Activated CD4-positive, alpha-beta T cell treated with anti-CD3 and anti-CD28 coated beads, Interleukin-2, Interleukin-4, amounts not matched to agents 100 ng/mL and 50 ng/mL, durations not matched to agents 16 hours and 8 hours (primary cell): ENCODE measurements at places on chromosomes 12 and 14.

DNA sequence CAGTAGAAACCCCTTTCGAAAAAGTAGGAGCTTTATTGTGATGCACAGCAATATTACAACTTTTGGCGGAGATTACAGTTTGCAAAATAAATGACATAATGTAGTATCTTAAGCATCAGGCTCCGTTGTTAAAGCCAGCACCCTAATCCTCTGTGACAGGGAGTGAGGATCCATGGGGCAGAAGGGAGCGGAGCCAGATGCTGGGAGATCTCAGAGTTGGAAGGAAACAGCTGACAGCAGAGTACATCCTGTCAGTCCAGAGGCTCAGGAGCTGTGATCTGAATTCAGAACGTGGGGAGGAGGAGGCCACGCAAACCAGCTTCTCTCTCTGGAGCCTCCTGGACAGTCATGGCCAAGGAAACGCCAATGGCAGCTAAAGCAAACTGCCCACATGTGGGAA is 55.7 kb downstream of the TMTC1 start:
- DNase-seq = no peak

DNA sequence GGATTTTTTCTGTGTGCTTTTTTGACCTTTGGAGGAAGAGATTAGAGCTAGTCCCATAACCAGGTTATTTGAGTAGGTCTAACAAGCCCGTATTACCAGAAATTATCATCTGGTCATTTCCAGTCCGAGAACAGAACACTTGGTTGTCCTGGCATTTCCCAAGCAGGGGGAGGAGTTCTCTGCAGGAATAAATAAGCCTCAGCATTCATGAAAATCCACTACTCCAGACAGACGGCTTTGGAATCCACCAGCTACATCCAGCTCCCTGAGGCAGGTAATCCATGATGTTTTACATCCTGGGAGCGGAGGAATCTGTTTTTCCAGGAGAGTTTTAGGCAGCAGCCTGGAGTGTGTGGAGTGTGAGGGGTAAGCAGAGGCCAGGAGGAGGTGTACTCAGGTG is at the start of gene SERPINA3:
Gene SERPINA3, plus strand, starts transcription at position 218 of the 400 bp plus-strand sequence. CDS start 2,051 bp downstream, outside the sequence.
- no peak for DNase-seq

DNA sequence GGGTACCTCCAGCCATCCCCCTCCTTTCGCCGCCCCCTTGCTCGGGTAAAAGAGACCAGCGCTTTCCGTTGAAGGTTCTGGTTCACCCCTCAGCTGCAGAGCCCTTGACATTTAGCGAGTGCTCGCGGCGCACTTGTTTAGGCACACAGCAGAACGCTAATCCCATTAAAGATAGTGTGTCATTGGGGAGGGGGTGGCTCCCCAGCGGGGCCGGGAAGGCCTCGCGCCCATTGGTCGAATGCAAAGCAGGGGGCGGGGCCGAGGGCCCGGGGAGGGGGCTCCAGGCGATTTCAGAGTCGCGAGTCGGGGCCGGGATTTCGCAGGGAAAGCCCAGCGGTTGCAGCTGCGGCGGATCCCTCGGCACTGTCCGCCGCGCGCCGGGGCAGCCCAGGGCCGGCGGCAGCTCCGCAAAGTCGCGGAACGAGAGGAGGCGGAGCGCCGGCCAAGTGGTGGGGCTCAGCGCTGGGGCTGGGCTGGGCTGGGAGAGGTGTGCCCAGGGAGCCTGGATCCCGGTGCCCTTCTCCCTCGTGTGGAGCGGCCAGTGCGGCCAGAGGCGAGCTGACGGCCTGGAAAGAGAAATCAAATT is 122.9 kb downstream of the TSPAN9 start:
- no peak for DNase-seq

GRCh38 chr14:82562881-82563280 is 1029.2 kb upstream of the SEL1L start:
- no peak for DNase-seq

- no peak for DNase-seq
These were observed 8.1 kb downstream of the L2HGDH start for GRCh38 chr14:50303744-50304471.

DNA sequence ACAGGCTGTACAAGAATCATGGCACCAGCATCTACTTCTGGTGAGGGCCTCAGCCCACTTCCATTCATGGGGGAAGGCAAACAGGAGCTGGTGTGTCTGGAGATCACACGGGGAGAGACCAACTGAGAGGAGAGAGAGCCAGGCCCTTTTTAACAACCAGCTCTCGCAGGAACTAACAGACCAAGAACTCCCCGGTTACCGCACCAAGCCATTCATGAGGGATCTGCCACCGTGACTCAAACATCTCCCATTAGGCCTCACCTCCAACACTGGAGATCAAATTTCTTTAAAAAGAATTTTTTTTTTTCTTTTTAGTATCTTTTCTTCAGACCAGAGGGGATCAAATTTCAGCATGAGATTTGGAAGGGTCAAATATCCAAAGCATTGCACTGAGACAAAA is 16.7 kb upstream of the AQP2 start:
- DNase-seq = no peak

GRCh38 chr12:88192426-88192825 is 50.3 kb downstream of the TMTC3 start:
- no peak for DNase-seq

GRCh38 chr14:37246427-37246829 is 48.7 kb downstream of the MIPOL1 start:
- peak; percentile 17 for DNase-seq

GRCh38 chr12:93219947-93220346 is 157.8 kb upstream of the NUDT4 start:
- no peak for DNase-seq

DNA sequence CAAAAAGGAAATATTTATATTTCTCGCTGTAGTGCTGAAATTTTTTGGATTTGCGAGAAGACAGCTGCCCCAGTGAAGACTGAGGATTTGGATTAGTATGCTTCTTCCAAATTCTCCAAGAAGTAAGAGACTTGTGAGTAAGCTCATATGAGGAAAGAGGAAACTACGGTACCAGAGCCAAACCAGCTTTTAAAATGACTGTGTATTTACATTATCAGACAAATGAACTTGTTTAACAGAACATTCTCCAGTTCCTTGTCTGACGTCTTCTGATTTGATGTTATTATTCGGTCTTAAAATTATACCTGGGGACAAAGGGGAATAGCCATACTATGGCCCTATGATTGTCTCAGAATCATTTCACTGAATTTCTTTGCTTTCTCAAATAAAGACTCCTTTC is 8.0 kb downstream of the CLEC12B start:
- DNase-seq = no peak

DNA sequence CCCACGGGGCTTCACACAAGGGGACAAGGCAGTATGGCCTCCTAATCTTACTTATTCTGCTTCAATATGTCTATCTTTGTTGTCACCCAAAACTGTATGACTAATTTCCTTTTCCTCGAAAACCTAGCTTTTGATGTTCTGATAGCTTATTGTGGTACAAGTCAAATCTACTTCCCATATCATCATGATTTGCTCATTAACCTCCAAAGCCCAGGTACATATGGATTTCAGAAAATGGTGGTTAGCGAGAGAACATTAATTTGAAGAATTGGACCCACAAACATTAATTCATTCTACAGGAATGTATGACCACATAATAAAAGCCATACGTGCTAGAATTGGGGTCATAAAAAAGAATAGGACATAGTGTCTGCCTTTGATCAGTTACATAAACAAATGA is 412.5 kb downstream of the CCDC91 start:
- no peak for DNase-seq

DNA sequence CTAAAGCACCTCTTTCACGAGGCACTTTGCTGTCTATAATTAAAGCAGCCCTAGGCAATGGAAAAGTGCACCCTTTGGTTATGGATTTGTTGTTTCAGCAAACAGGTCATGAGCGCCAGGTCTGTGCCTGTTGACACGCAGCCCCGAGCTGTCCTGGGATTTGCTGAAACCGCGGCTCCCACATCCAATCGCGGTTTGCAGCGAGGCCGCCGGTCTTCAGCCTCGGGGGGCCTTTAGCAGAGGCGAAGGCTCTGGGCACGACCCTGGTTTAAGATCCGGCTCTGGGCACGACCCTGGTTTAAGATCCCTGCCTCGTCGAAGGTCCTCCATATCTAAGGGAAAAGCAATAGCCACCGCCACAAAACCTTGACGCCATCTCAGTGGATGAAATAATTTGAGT is 79.2 kb downstream of the GLT1D1 start:
- DNase-seq = no peak

GRCh38 chr14:67529947-67530935 is 2.8 kb upstream of the PLEKHH1 start:
- DNase-seq = no peak

- DNase-seq = no peak
These were observed 145.6 kb upstream of the NCOR2 start for GRCh38 chr12:124713041-124713435.

GRCh38 chr14:103696070-103696402 is 19.2 kb downstream of the XRCC3 start:
- DNase-seq = no peak

GRCh38 chr12:49330631-49331379 is 6.2 kb downstream of the C1QL4 start:
- DNase-seq = no peak

DNA sequence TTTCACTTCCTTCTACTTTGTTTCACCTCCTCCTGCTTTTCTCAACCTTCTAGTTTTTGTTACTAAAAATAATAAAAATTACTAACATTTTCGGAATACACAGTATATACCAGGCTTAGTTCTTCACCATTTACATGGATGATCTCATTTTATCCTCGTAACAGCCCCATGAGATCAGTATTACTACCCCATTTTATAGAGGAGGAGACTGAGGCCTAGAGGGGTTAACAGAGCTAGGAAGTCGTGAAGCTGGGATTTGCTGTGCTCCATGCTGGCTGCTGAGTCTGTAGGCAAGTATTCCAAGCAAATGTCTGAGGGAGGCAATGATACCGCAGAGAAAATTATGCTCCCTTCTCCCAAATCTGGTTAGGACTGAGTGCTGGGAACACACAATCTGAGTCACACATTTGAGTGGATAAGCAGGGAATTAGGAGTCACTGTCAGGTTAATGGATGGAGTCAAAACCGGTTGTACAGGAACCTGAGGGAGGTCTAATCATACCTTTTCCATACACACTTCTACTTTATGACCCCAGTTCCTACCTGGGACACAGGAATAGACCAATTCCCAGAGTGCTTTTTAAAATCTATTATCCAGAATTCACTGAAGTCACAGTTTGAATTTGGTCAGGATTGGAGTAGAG is 51.1 kb downstream of the ZFYVE26 start:
- no peak for DNase-seq

DNA sequence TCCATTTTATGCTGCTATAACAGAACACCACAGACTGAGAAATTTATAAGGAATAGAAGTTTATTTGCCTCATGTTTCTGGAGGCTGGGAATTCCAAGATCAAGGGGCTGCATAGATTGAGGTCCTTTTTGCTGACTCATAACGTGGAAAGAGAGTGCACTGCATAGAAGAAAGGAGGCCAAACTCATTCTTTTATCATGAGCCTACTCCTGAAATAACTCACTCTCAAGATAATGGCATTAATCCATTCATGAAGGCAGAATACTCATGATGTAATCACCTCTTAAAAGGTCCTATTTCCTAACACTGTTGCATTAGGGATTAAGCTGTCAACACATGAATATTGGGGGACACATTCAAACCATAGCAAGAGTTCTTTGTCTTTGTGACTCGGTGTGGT is 60.0 kb upstream of the FBXO33 start:
- no peak for DNase-seq

DNA sequence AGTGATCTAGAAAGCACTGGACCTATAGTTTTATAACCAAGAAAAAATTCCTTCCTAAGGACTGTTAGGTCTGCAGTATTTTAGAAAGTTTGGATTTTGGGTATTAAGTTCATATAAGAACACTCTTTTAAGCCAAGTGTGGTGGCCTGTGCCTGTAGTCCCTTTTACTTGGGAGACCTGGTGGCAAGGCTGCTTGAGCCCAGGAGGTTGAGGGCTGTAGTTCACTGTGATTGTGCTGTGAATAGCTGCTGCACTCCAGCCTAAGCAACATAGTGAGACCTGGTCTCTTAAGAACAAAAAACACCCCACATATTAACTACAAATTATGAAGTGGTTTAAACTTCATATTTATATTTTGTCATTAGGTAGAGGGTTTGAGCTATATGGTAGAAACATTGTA is 9.7 kb downstream of the DNM1L start:
- no peak for DNase-seq

DNA sequence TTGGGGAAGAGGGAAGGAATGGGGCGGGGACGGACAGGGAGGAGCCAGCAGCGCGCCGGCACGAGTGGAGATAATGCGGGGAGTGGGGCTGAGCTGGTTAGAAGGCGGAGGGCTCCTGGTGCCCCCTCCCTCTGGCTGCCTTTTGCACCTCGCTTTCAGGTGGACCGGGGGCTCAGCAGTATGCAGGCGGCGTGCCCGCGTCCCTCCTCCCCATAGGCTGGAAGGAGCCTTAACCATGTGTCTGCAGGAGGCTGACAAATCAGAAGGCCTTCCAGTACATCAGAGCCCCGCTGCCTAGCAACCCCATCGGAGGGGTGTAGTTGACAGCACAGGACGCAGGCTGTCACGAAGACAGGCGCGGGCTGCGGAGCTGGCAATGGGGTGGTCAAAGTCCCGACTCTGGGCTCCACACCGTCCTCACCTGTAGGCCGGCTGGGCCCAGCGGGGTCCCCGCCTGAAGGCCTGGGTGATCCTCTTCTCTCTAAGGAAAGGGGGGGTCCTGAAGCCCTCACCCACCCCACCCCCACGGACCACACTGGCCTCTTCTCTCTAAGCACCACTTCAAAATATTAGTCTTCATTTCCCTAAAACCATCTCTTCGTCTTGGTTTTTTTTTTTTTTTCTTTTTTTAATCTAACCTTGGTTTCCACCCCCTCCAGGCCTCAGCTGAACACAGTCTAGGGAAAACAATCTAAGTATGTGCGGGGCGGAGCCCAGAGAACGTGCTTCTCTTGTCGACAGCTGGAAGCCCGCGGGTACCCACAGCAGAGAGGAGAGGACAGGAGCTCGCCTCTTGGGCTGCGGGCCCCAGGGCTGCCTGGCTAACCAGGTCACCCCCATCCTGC is 44.5 kb downstream of the KDM2B start:
- no peak for DNase-seq

DNA sequence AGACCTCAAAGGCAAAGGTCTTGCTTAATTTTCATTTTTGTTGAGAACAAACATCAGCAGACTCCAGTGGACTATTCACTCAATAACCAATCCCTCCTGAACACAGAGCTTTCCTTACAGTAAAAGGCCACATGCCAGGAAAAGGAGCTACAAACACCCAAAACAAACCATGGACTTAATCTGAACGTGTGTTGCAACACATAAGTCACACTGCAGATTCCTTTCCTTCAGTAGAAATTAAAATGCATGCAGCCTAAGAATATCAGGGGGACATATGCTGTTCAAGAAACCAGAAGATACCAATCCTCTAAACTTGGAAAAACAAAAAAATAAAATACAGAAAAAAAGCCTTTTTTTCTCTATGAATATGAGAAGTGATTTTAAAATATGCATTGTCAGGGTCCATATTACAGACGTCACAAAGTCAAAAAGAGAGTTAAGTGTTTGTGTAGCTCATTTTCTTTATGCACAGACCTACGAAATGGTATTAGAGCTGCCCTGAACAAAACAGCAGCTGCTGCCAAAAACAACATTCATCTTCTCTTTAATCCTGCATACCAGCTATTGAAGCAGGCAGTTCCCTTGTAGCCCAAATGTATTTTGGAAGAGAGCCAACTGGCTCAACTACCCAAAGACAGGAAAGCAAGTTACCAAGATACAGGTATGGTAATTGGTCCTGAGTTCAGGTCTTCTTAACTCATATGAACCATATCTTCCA is 26.2 kb downstream of the KITLG start:
- no peak for DNase-seq
